ENCODE measurements at places on chromosomes 1 and 21.

GRCh38 chr1:245656189-245656717 is 501.5 kb downstream of the KIF26B start:
- no peak for DNase-seq

DNA sequence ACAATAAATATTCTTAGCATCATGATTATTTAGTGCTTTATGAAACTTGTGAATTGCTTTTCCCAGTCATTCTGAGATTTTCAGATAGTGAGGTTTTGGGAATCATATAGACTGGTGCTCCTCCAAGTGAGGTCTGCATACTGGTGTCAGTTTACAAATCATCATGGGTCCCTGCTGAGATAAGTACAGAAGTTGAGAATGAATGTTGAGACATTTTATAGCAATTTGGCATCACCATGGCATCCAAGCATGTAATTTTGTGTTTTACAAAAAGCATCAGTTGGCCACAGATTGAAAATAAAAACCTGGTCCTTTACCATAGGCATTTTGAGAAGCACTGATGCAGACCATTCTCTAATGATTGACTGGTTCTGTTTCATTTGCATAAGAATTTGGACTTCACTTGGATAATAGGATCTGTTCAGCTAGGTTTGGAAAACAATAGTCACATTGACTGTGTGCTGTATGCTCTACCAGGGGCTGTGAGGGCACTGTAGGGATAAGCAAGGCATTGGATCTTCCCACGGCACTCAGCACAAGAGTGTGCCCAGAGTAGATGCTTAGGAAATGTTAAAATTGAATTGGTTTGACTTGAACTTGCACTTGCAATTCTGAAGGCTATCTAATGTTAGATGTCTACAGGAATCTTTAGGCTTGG is 79.0 kb upstream of the JUN start:
- no peak for DNase-seq

- DNase-seq, result no peak
Observed at GRCh38 chr1:219325368-219325742, 151.7 kb downstream of the LYPLAL1 start.

- DNase-seq, result no peak
Observed at GRCh38 chr1:2384941-2385481, 6.3 kb downstream of the MORN1 start.

- peak; percentile 50 for DNase-seq
Observed at GRCh38 chr21:36730291-36731281, 31.7 kb downstream of the SIM2 start.

DNA sequence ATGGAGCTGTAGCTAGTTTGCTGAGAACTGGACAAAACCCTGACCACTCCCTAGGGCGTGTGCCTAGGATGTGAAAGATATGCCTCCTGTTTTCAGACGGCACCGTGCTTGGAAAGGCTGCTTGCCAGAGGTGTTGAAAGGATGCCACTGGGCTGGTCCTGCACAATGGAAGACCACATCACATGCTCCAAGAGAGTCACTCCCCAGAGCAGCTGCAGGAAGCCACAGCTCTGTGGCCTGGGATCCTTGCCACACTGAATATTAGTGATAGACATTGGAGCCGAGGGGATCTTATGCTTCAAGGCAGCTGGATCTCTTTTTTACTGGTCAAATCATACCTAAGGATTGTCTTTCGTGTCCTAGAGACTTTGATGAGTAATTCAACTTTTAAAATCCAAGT is 6.6 kb upstream of the APP start:
- DNase-seq, result no peak

GRCh38 chr1:214136324-214136919 is 144.5 kb upstream of the SMYD2 start:
- DNase-seq, result no peak

DNA sequence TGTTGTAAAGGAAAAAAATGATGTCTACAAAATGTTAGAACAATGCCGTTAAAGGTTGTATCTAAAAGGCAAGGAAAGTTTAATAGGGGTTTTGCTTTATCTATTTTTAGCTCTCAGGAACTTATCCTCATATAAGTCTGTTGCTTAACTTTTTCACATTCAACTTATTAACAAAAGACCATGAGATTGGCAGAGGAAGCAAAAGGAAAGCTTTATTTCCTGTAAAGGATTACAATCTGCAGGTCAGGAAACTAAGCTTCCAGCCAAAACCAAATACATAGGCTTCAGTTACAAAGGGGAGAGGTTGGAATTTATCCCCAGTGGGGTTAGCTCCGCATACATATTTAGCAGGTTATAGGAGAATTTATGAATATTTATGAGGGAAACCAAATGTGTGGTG is 58.7 kb upstream of the KIAA1614 start:
- DNase-seq, result no peak

- DNase-seq, result no peak
Observed at GRCh38 chr1:152976688-152977087, 6.2 kb downstream of the SPRR4 start.

DNA sequence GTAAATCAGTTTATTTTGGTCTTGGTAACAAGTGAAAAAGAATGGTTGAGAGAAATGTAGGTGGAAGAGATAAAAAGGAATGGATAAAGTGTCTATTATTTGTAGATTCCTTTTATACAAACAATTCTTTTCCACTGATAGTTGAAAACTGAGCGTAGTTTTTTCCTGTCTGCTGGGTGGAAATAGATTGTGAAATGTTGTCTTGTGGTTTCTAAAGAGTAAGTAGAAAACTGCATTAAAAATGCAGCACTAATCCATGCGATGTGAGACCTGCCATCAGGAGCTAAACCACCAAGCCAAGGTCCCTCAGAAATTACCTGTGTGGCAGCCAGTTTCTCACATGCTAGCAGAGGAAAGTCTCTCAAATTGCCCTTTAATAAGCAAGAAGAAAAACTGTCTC is 103.2 kb upstream of the SLC44A3 start:
- no peak for DNase-seq

- no peak for DNase-seq
Observed at GRCh38 chr1:27581823-27582243, 22.1 kb downstream of the AHDC1 start.

GRCh38 chr1:214844319-214844718 is 238.2 kb upstream of the KCNK2 start:
- DNase-seq, result no peak

DNA sequence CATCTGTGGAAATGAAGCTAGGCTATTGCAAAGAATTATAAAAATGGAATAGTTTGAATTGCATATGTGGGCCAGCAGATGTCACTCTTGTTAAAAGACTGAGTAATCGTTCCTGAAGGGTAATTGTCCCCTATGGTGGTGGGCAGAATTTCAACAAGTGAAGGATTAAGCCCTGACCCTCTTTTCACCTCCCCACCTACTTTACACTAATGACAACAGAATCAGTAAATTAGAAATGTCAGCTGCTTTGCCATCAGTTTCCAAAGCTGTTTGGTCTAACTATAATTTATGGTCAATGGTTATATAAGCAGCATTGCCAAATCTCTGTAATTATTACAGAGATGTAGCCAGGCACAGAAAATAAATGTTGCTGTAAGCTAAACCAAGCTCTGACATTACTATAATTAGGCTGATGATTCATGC is 898.6 kb downstream of the AMY1C start:
- DNase-seq, result peak; percentile 32

Data from trophoblast cell (in vitro differentiated cells and primary cell).